ENCODE measurements at places on chromosomes 2 and 18. TPM values are rescaled to one million over a fixed set of nuclear protein-coding genes. Genes with fewer than 3 reads are reported as not detected.
A peak's percentile ranks its signal among the peaks of the same experiment; 100 is the strongest.

GRCh38 chr2:50785816-50786215 is 246.1 kb downstream of the NRXN1 start:
- DNase-seq: no peak

- DNase-seq: peak; percentile 69
Observed at GRCh38 chr2:237614151-237614720, 13.2 kb upstream of the LRRFIP1 start.

GRCh38 chr2:12534646-12535263 is 182.0 kb upstream of the TRIB2 start:
- peak; percentile 91 for DNase-seq

DNA sequence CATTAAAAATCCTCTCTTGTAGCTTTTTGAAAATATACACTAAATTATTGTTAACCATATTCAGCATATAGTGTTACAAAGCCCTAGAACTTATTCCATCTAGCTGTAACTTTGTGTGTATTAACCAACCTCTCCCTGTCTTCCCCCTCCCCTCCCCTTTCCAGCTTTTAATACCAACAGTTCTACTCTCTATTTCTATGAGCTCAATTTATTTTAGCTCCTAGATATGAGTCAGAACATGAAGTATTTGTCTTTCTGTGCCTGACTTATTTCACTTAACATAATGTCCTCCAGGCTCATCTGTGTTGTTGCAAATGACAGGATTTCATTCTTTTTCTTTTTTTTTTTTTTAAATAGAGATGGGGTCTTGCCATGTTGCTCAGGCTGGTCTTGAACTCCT is 45.1 kb downstream of the GPD2 start:
- peak; percentile 19 for DNase-seq

DNA sequence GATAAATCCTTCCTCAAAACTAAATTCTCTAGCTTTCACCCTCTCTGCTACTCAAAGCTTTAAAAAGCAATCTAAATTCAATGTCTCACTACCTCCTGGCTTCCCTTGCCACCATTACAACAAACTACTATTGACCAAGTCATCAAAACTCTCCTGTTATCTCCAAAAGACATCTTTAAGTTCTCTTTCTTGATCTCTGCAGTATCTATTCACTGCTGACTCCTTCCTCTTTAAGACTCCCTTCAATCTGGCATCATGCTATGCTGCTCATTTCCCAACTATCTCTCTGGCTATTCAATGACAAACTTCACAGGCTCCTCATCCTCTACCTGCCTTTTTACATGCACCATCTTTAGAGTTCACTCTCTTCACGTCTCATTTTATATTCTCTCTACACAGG is 5.9 kb downstream of the PPP3R1 start:
- DNase-seq: no peak

GRCh38 chr2:100281521-100282438 is 40.5 kb downstream of the LONRF2 start:
- DNase-seq: peak; percentile 17

DNA sequence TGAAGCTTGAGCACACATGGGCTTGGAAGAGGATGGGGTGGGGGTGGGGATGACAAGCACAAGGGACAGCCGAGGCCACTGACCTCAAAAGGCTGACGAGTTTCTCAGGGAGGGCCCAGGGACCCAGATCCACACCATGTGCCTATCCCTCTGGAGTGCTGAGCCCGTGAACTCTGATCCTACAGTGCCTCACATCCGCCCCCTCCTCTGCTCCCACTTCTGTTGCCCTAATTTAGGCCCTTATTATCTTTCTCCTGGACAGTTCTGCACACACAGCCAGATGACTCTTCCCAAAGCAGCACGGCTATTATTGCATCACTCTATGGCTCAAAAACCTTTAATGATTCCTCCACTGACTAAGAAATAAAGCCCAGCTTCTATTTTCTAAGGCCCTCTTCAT is 24.8 kb downstream of the CYRIA start:
- DNase-seq: peak; percentile 32

DNA sequence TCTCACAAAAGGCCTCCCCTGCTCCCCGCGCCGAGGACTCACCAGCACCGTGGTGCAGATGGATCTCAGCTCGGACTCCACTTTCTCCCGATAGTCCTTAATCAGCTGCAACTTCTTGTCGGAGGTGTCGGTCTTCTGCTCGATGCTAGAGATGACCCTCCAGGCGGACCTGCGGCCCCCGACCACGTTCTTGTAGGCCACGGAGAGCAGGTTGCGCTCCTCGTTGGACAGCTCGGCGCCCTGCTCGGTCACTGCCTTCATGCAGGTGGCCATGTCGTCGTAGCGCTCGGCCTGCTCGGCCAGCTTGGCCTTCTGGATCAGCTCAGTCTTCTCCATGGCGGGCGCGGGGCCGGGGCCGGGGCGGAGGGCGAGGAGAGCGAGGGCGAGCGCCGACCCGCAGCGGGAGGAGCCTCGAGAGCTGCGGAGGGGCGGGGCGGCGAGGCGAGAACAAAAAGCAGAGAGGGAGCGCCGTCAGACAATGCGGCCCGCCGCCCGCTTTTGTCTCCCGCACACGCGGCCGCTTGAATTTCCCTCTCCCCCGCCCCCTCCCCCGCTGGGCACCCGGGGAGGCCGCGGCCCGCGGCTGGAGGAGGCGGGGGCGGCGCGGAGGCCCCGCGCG is 571 bp downstream of the YWHAQ start:
- DNase-seq: peak; percentile 64

GRCh38 chr2:328761-329160 is 40.9 kb upstream of the ALKAL2 start:
- no peak for DNase-seq

- no peak for DNase-seq
Observed at GRCh38 chr2:3007135-3007534, 370.5 kb downstream of the EIPR1 start.

DNA sequence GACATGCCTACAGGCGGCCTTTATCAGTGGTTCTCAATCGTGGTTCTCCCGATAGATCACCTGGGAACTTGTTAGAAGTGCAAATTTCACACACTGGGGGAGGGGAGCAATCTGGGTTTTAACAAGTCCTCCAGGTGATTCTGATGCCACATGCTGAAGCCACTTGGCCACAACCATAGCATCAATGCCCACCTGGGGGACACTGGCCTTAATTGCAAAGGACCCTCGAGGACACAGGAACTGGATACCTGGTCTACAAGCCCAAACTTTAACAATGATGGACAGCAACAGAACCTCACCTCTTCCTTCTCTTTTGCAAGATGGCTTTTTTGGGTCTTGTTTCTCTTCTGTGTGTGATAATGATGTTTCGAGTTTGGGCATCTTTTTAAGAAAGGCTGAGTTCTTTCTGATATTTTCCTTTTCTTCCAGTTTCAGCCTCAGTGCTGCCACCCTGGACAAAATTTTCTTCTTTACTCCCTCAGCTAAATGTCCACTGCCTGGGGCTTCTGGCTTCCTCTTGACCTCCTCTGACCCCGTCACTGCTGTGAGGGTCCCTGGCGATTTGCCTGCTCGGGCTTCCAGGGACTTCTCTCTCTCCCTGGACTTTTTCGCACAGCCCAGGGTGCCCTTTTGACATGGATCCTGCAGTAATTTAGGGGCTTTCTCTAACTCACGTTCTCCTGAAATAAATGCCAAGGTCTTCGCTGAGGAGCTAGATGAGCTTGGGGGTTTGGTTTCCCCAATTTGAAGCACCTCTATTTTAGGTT is 94.2 kb downstream of the ALPK2 start:
- DNase-seq: no peak

- DNase-seq: no peak
Observed at GRCh38 chr2:108145557-108146326, 94.0 kb upstream of the SULT1C3 start.

- DNase-seq: peak; percentile 61
Observed at GRCh38 chr2:4898706-4899105, 793.5 kb upstream of the SOX11 start.

GRCh38 chr2:181224866-181225265 is 232.3 kb upstream of the ITGA4 start:
- no peak for DNase-seq

DNA sequence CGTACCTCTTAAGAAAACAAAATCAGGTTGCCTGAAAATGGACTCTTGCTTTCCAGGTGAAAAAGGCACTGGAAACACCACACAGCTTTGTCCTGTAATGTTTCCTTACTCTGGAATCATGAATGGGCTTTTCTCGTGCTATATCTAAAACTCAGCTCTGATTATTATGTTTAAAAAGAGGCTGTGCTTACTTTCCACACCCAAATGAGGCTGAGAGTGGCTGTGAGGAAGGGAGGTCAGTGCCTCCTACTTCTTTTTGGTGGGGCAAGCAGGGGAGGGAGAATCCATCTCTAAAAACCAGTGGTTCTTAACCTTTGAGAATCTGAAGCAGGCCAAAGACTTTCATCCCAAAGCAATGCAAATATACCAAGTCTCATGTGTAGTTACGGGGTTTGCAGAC is 148.6 kb downstream of the FAM210A start:
- no peak for DNase-seq

- peak; percentile 81 for DNase-seq
Observed at GRCh38 chr2:84493514-84493913, 22.8 kb upstream of the DNAH6 start.

The CYP20A1 gene
- total RNA-seq: 48.0 TPM

The LDLRAD4 gene
- total RNA-seq: not detected

The ALLC gene
- total RNA-seq: not detected

The HAAO gene
- 2.8 TPM for total RNA-seq

The ASB18 gene
- not detected for total RNA-seq

The TRAPPC12 gene
- total RNA-seq: 53.2 TPM

The PLEKHA3 gene
- 6.2 TPM for total RNA-seq

The SFT2D3 gene
- 4.1 TPM for total RNA-seq

The LRATD1 gene
- total RNA-seq: 0.51 TPM
